ENCODE measurements at places on chromosomes 16 and 17. TPM values are rescaled to one million over a fixed set of nuclear protein-coding genes. Genes with fewer than 3 reads are reported as not detected.
A peak's percentile ranks its signal among the peaks of the same experiment; 100 is the strongest.

DNA sequence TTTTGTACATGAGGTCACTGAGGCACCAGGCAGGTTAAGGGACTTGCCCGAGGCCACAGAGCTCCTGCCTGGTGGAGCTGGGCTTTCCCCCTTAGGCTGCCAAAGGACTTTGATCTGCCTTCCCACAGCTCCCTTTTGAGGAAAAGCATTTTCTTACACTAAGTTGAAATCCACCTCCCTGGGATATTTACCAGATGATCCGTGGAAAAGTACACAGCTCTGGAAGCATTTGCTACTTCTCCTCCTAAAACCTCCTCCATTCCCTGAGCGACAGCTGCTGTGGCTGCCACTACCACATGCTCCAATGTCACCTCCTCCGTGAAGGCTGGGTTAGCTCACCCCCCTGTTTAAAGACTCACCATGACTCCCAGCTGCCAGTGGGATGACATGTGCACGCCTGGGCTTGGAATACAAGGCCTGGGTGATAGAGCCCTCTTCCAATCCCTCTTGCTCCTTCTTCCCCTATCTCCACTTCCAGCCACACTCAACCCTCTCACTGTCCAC, 1.2 kb upstream of the MPRIP start:
- no peaks in the 10 kb centered on the region for H3K27me3 ChIP-seq
- peaks cover 47% of the 10 kb centered on the region for H3K36me3 ChIP-seq
- DNase-seq = no peak

GRCh38 chr17:63833741-63834373, 6.4 kb upstream of the FTSJ3 start:
- H3K4me1 ChIP-seq = peaks cover 11% of the 10 kb centered on the region
- no peak for DNase-seq
- H3K36me3 ChIP-seq = peaks cover 23% of the 10 kb centered on the region
- no peaks in the 10 kb centered on the region for H3K27me3 ChIP-seq
- no peak overlapping the region for H3K4me3 ChIP-seq

- H3K36me3 ChIP-seq = peaks cover 11% of the 10 kb centered on the region
- DNase-seq = peak; percentile 32
- no peak overlapping the region for H3K27ac ChIP-seq
- no peaks in the 10 kb centered on the region for H3K27me3 ChIP-seq
- no peak overlapping the region for H3K4me3 ChIP-seq
- peaks cover 14% of the 10 kb centered on the region for H3K4me1 ChIP-seq
Measured at GRCh38 chr17:82876602-82877379, 37.0 kb upstream of the ZNF750 start.

- no peak overlapping the region for H3K4me3 ChIP-seq
- H3K27me3 ChIP-seq = no peaks in the 10 kb centered on the region
- H3K4me1 ChIP-seq = no peaks in the 10 kb centered on the region
Measured at GRCh38 chr17:75001915-75002843, 10.3 kb upstream of the MRPL58 start.

- H3K36me3 ChIP-seq = peaks cover 5% of the 10 kb centered on the region
- H3K4me3 ChIP-seq = no peak overlapping the region
- peaks cover 13% of the 10 kb centered on the region for H3K4me1 ChIP-seq
- DNase-seq = no peak
- H3K27me3 ChIP-seq = no peaks in the 10 kb centered on the region
- no peak overlapping the region for H3K27ac ChIP-seq
Measured at GRCh38 chr17:31373150-31374093, 18.1 kb upstream of the RAB11FIP4 start.

GRCh38 chr17:58944166-58944565, 162.5 kb downstream of the TRIM37 start:
- no peaks in the 10 kb centered on the region for H3K27me3 ChIP-seq
- H3K27ac ChIP-seq = no peak overlapping the region
- no peaks in the 10 kb centered on the region for H3K36me3 ChIP-seq
- no peaks in the 10 kb centered on the region for H3K4me1 ChIP-seq
- DNase-seq = no peak

DNA sequence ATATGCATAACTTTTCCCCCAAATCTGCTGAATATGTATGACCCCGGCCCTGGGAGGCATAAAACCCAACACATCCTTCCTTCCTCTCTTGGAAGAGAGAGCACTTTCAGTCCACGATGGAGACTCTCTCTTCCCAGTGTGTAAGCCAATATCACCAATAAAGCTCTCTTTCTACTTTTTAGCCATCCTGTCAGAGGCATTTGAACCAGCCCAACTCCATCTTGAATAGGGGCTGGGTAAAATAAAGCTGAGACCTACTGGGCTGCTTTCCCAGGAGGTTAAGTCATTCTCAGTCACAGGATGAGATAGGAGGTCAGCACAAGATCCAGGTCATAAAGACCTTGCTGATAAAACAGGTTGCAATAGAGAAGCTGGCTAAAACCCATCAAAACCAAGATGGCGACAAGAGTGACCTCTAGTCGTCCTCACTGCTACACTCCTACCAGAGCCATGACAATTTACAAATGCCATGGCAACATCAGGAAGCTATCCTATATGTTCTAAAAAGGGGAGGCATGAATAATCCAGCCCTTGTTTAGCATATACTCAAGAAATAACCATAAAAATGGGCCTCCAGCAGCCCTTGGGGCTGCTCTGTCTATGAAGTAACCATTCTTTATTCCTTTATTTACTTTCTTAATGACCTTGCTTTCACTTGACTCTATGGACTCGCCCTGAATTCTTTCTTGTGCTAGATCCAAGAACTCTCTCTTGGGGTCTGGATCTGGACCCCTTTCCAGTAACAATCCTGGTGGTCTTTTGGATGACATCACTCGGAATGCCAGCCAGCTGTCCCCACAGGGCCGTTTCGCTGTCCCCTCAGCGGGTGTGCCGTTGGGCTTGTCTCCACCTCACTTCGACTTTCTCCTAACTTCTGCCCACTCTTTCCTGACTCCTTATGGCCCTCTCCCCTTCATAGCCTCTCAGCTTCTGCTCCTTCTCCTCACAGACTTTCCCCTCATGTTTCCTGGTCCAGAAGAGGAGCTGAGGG, 53.4 kb upstream of the NKD1 start:
- no peak overlapping the region for H3K4me3 ChIP-seq
- H3K27me3 ChIP-seq = peaks cover 78% of the 10 kb centered on the region
- no peak overlapping the region for H3K27ac ChIP-seq

- H3K27ac ChIP-seq = no peak overlapping the region
- no peak overlapping the region for H3K4me3 ChIP-seq
- DNase-seq = no peak
Measured at GRCh38 chr16:4005281-4005680, 111.0 kb downstream of the ADCY9 start.

GRCh38 chr17:61984821-61985220, 57.0 kb upstream of the INTS2 start:
- DNase-seq = no peak
- H3K4me3 ChIP-seq = no peak overlapping the region
- no peaks in the 10 kb centered on the region for H3K27me3 ChIP-seq
- peaks cover 11% of the 10 kb centered on the region for H3K36me3 ChIP-seq

GRCh38 chr16:72285728-72286127, 113.8 kb upstream of the PMFBP1 start:
- H3K4me1 ChIP-seq = peaks cover under 1% of the 10 kb centered on the region
- DNase-seq = no peak
- H3K27ac ChIP-seq = no peak overlapping the region
- H3K4me3 ChIP-seq = no peak overlapping the region
- peaks cover 5% of the 10 kb centered on the region for H3K36me3 ChIP-seq

DNA sequence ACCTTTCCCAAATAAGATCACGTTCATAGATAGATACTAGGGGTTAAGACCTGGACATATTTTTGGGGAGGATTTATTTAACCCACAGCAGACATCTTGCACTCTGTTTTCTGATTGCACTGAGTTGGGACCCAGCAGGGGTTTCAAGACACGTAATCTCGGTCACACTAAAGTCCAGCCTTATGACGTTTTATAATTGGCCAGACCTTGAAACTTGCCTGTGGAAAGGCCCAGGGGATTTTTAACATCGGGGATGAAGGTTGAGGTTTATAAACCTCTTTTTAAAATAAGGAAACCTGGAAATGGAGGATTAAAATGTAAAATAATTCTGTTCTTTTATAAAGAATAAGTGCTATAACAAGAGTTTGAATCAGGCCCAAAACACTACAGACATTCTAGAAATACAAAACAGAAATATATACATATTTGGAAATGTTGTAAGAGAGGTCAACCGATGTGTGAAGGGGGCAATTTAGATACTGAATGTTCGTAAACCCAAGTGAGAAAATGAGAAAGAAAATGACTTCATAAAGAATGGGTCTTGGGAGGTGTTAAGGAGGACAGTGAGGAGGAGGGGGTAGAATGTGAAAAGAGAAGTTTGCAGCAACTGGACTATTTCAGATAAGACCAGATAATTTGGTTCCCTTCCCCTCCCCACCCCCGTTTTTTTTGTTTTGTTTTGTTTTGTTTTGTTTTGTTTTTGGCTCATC, 61.1 kb upstream of the NOL11 start:
- H3K4me1 ChIP-seq = no peaks in the 10 kb centered on the region
- no peaks in the 10 kb centered on the region for H3K27me3 ChIP-seq
- no peaks in the 10 kb centered on the region for H3K36me3 ChIP-seq
- H3K27ac ChIP-seq = no peak overlapping the region
- no peak overlapping the region for H3K4me3 ChIP-seq

GRCh38 chr16:58128711-58129096, 477 bp downstream of the CFAP20 start:
- H3K36me3 ChIP-seq = peaks cover 34% of the 10 kb centered on the region
- peak; percentile 28 for DNase-seq
- H3K27ac ChIP-seq = peak overlapping the region; percentile 63

DNA sequence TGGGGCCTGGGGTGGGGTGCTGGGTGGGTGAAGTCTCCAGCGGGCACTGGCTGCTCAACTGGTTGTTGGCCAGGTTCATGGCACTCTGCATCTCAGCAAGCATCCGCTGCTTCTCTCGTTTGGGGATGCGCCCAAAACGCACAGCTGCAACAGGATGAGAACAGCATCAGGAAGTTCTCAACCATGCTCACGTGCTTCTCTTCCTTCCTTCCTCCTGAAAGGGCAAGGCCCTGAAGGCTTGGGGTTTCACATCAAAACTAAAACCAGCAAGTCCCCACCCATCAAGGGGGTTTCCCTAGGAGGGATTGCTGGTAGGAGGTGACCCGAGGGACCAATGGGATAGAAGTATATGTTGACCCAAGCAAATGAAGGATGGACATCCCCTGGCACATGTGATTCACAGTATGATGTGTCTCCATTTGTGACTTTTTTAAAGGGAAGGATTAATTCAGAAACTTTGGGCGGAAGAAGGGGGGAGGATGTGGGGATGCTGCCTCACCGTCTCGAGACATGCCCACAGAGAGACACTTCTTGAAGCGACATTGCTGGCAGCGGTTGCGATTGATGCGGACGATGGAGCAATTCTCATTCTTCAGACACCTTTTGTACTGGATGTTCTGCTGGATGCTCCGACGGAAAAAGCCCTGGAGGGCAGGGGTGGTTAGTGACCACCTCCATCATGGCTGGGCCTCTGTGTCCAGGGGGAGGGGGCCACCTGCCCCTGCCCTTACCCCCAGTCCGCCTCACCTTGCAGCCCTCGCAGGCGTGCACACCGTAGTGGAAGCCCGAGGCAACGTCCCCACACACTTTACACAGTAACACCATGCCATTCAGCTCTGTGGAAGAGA, 4.2 kb downstream of the NR1D1 start:
- H3K4me1 ChIP-seq = peaks cover 45% of the 10 kb centered on the region
- no peak overlapping the region for H3K4me3 ChIP-seq
- no peak for DNase-seq
- H3K27me3 ChIP-seq = no peaks in the 10 kb centered on the region
- no peak overlapping the region for H3K27ac ChIP-seq

DNA sequence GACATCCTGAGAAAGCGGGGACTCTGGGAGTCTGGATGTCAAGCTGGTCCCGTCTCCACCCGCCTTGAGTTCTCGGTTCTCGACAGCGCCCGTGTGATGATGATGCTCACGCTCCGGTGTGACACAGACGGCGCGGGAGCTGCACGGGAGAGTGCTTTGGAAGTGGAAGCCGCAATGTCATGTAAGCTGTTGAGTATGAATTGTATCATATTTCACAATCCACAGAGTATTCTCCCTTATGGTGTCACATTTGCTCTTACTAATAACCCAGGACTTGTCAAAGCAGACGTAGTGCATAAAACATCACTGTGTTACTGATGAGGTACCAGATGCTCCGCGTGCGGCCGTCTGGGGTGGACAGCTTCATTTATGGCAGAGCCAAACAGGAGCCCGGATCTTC, 217.5 kb upstream of the CHMP6 start:
- peaks cover 15% of the 10 kb centered on the region for H3K36me3 ChIP-seq
- H3K27me3 ChIP-seq = no peaks in the 10 kb centered on the region
- no peak overlapping the region for H3K27ac ChIP-seq
- no peak overlapping the region for H3K4me3 ChIP-seq

- DNase-seq = no peak
- H3K4me3 ChIP-seq = no peak overlapping the region
- H3K36me3 ChIP-seq = peaks cover 33% of the 10 kb centered on the region
- H3K27ac ChIP-seq = no peak overlapping the region
Measured at GRCh38 chr16:87955302-87956097, 4.3 kb downstream of the BANP start.

DNA sequence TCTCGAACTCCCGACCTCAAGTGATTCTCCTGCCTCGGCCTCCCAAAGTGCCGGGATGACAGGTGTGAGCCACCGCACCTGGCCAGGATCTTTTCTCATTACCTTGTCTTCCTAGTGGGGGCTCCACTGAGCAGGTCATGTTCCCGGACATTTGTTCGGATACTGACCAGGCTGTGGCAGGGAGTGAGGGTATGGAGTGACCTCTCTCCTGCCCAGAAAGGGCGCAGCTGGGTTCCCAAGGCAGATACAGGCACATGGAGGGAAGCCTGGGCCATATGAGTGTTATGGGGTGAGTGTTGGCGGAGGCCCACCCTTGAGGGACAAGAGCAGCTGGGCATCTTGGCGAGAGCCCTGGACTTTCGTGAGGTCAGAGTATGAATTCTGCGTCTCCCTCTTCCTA, 5.5 kb downstream of the SERPINF1 start:
- H3K4me3 ChIP-seq = no peak overlapping the region
- no peaks in the 10 kb centered on the region for H3K4me1 ChIP-seq
- DNase-seq = no peak
- no peaks in the 10 kb centered on the region for H3K27me3 ChIP-seq
- no peak overlapping the region for H3K27ac ChIP-seq
- peaks cover 9% of the 10 kb centered on the region for H3K36me3 ChIP-seq

DNA sequence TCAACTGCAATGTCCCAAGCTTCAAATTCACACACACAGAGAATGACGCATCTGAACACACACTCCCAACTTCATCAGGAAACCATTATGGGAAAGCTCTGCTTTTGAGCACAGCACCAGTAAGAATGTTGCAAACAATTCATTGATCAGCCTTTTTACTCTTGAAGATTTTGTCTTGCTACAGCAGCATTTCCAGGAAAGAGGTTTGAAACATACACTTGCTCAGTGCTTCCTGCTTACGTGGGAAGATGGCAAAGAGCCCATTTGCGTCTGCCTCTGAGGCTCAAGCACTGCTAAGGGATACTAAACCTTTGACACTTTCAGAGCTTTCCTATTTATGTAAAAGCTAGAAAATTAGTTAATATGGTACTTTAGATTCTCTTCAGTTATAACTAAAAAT, 77.2 kb upstream of the MON1B start:
- H3K36me3 ChIP-seq = no peaks in the 10 kb centered on the region
- no peak overlapping the region for H3K4me3 ChIP-seq

GRCh38 chr17:81417049-81417878, 22.0 kb downstream of the BAHCC1 start:
- H3K4me3 ChIP-seq = no peak overlapping the region
- peaks cover 14% of the 10 kb centered on the region for H3K36me3 ChIP-seq
- no peak overlapping the region for H3K27ac ChIP-seq
- no peaks in the 10 kb centered on the region for H3K4me1 ChIP-seq

Gene MYH13
- total RNA-seq = not detected

Gene PNMT
- total RNA-seq = 3.2 TPM

Gene WNT3
- 6.1 TPM for total RNA-seq

Gene CIITA
- 16.3 TPM for total RNA-seq

Gene KRTAP4-7
- total RNA-seq = not detected

Gene CLEC10A
- total RNA-seq = not detected

Gene SLC16A11
- total RNA-seq = not detected

Gene CYBA
- 881 TPM for total RNA-seq

Gene DPH1
- 24.7 TPM for total RNA-seq

Gene SLC52A1
- total RNA-seq = 0.34 TPM

Gene GPR142
- not detected for total RNA-seq
